ENCODE measurements at places on chromosomes 2 and 18.
A peak's percentile ranks its signal among the peaks of the same experiment; 100 is the strongest.

DNA sequence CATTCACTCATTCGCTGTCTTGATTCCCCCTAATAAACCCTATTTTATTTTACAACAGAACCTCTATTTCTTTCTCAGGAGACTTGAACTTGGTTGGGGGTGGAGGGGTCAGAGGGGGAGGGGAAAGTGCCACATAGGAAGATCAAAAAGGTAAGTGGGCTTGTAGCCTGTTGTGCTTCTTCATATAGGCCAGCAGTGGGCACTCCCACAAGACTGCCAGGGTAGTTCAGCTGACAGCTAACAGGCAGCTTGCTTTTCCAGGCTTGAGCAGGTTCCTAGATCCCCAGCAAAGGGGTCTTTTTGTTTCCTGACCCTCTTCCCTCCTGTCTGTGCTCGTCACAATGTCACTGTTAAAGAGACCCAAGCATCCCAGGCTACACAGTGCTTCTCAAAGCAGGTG, 829 bp upstream of the KIAA2012 start:
- peak; percentile 4 for DNase-seq

DNA sequence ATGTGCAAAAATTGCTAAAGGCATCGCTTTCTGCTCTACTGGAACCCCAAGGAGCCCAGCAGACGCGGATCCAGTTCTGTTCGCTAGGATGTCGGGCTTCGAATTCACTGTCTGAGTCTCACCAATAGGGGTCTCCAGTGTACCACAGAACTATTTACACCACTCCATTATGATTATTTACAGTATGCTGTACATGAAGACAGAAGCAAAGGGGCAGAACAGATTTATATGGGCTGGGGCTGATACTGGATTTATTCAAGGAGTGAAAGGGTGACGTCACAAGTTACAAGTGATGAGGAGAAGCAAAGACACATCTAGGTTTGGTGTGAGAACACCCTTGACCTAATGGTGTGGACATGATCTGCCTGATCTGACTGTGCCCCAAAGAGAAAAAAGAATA, 185.3 kb upstream of the ATP5MC3 start:
- DNase-seq, result peak; percentile 33

DNA sequence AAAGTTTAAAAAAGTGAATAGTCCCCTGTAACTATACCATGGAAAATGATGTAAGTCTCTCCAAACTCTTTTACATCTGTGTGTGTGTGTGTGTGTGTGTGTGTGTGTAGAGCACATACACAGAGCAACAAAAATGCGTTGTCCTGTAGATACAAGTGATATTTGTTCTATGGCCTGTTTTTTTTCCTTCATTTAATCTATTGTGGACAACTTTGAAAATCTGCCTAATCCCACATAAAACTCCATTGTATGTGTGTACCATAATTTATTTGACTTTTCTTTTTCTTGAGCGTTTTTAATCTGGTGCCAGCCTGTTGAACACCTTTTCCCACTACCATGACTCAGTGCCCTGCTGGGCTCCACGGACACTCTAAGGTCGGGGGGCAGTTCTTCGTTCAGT, 52.3 kb upstream of the ELOA2 start:
- DNase-seq, result no peak

- no peak for DNase-seq
Observed at GRCh38 chr2:15645720-15646385, 54.2 kb downstream of the DDX1 start.

DNA sequence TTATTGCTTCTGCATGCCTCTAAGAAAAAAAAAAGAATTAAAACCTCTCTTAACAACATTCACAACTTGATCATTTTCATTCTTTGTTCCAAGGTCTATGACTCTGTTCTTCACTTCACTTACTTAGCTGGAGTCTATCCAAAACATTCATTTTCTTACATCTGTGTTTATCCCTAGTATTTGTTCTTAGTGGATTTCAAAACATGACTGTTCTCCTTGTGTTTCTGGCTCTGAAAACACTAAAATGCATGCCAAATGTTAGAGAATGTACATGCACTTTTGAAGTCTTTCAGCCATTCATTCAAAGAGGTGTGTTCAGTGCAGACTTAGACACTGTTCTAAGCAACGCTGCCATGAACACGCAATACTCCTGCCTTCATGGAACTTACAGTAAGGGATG, 138.8 kb downstream of the CNTNAP5 start:
- DNase-seq, result no peak

DNA sequence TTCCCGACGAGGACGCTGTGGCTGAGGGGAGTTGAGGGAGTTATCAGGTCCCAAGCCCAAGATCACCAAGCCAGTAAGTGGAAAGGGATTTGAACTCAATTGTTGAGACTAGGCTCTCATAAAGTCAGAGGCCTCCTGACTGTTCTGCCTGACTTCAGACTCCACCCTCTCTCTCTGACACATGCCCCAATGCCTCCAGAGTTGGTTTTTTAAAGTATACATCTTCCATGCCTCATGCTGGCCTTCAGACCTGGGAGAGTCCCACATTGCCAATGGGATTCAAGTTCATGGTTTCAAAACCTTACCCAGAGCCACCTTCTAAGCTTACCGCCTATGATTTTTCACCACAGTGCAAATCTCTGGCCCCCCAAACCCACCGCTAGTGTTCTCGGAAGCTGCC, 100.8 kb downstream of the RTN4 start:
- no peak for DNase-seq

- DNase-seq, result no peak
Observed at GRCh38 chr2:20629581-20630171, 21.2 kb downstream of the HS1BP3 start.

DNA sequence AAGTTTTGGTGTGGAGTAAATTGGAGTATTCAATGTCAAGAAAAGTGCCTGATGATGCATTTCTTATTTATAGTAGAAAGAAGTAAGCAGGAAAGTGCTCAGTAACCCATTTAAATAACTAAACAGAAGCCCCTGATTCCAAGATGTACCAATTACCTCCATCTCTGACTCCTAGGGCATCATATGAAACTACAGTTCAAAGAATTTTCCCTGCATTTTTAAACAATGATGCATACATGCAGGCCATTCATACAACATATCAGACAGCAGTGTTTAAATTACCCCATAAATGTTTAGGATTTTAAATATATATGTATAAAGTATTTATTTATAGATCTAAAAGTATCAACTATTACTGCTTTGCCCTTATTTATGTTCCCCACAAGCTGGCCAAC, 36.2 kb downstream of the FTCDNL1 start:
- no peak for DNase-seq

DNA sequence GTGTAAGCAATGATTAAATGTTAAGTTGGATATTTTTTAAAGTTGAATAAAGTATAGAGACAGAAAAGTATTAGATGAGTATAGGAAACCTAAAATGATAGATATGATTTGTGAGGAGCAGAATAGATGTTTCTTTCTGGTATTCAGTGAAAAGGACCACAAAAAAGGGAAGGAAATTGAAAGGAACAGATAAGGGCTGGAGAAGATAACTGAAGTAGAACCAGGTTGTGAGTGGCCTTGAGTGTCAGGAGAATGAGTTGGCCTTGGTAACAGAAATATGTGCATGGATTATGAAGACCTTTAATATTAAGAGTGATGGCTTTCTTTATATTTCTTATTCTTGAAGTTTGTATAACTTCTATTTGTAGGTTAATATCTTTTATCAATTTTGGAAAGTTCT, 543.5 kb downstream of the METTL4 start:
- DNase-seq, result no peak

DNA sequence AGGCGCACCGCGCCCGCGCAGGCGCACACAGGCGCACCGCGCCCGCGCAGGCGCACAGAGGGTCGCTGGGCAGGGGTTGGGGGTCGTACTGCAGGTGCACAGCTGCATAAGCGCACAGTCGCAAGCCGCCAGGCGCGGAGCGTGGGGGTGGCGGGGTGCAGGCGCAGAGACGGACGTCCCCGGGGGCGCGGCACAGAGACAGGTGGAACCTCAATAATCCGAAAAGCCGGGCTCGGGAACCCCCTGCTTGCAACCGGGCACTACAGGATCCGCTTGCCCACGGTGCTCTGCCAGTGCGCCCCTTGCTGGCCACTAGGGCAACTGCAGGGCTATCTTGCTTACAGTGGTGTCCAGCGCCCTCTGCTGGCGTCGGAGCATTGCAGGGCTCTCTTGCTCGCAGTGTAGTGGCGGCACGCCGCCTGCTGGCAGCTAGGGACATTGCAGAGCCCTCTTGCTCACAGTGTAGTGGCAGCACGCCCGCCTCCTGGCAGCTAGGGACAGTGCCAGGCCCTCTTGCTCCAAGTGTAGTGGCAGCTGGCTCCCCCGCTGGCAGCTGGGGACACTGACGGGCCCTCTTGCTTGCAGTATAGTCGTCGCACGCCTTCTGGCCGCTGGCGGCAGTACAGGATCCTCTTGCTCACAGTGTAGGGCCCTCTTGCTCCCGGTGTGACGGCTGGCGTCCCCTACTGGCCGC, 34.9 kb downstream of the FAM110C start:
- DNase-seq, result peak; percentile 82

DNA sequence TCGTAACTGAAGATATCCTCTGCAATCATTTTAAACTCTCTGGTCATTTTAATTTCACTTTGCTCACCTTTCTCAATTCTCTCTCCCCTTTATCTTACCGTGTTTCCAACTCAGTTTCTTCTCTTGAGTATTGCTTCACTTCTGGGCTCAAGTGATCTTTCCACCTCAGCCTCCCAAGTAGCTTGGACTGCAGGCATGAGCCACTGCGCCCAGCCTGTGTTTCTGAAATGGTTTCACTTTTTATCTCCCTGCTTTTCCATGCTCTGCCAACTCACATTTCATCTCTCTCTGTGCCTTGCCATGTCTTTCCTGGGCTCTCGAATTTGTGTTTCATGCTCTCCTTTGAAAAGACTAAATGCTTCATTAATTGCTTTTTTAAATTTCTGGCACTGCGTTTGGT, 30.5 kb upstream of the TMEM131 start:
- DNase-seq, result no peak

DNA sequence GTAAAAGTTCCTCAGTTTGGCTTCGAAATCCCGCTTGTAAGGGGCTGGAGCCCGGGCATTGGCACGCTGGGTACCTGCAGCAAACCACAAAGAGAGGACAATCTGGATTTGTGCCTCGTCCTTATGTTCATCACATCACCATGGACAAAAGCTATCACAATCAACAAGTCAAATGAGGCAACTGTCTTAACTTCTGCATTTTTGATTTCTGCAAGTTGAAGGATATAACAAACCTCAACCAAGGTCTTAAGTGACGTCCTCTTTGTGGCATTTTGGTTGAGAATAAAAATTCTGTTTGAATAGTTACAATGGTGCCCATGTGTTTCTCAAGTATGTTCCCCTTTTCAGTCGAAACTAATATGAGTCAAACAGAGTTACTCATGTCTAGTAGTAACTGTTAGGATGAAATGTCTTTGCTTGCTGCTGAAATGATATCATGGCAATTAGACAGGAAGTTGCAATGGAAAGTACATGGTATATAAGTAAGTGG, 70.8 kb upstream of the STK17B start:
- no peak for DNase-seq

DNA sequence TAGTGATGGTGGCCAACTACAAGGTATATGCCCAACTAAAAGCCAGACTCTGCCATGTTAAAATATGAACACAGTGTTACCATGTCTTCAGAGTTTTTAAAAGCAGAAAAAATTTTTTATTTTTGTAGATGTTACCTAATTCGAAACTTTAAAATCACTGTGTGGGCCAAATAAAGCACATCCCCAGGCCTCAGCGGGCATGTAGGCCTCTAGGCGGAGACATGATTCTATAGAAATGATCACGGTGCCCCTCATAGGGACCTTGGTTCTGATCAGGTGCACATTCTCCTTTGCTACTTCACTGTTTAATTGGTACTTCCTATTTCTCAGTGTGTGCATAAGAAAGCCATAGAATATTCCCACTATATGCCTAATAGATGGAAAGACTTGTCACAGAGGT, 349.2 kb downstream of the XIRP2 start:
- DNase-seq, result no peak

DNA sequence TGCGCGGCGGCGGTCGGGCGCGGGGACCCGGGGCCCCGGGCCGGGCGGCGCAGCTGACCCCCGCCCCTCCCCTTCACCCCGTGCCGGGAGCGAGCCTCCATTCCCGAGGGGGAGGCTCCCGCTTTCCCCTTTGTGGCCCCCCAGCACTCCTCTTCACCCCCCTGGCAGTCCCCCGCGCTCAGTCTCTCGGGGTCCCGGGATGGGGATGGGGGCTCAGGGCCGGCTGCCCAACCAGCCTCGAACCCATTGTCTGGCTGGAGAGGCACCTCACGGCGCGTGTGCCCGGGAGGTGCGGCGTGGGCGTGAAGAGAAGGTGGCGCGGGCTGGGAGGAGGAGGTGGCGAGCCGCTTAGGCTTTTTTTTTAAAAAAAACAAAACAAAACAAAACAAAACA, 748 bp downstream of the FMNL2 start:
- no peak for DNase-seq

GRCh38 chr2:120405759-120406099, 59.8 kb downstream of the INHBB start:
- DNase-seq, result no peak

DNA sequence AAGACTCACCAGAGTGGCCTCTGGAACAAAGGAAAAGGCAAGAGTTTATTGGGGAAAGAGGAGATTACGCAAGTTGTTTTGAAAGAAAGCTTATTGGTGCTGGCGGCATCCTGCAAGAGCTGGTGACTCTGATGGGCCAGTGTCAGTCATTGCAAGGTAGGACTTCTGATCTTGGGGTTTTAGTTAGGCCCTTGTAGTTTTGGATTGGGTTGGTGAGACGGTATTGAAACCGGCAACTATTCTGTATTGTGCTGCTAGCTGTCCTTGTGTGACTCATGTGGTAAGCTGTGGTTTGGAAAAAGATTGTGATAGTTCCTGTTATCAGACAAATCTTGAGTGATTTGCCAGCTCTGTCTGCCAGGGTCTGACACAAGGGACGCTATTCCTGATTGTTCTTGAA, 159.1 kb upstream of the PIEZO2 start:
- DNase-seq, result no peak

DNA sequence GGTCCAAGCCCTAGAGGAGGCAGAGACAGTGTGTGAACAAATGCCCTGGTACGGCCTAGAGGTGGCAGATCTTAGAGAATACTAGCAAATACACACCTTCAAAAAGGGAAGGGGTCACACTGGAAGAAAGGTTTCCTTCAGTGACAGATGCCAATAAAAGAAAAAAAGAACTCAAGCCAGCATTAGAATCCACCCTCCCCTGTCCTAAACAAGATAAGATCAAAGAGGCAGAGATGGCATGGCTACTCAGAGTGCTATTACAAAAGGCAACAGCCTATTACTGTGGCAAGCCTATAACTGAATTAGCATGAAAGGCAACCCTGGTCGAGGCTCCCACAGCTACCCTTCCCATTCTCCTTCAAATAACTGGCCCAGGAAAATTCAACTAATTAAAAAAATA, 69.6 kb downstream of the SMC6 start:
- no peak for DNase-seq

DNA sequence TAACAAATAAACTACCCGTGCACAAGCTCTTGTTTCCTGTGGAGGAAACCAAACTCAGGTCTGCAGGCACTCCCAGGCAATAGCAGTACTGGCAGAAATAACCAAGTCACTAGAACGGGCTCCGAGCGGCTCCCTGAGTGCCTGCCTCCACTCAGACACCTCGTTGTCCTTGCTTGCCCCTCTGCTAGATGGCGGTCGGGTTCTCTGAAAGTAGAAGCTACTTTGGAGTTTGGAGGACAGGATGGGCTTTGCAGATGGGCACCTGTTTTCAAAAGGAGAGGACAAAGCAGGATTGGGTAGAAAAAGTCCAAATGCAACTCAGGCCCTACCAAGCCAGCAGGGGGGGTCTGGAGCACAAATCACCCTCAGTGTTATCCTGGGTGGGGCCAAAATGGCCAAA, 136.4 kb downstream of the LRRC30 start:
- DNase-seq, result no peak

- no peak for DNase-seq
Observed at GRCh38 chr2:70768590-70769085, 638 bp upstream of the ADD2 start.

- peak; percentile 60 for DNase-seq
Observed at GRCh38 chr2:145748927-145749326, 1229.0 kb upstream of the ZEB2 start.
